Ovary (tissue), 10 donors: ENCODE measurements at places on chromosomes 1 and 21.

DNA sequence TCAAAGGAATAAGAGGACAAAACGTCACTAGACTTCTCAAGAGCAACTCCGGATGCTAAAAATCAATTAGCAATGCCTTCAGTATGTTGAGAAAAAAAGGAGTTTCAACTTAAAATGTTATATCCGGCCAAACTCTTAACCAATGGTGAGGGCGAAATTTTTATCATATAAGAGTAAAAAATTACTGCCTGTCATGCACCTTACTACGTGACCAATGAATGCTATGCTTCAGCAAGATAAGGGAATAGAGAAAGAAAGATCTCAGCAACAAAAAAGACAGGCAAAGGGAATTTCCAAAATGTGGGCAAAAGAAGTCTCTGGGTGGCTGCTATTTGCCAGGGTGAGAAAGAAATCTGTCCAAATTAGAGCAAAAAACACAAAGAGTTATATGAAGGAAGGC, 47.4 kb upstream of the LRRC7 start:
- DNase-seq = no peak

DNA sequence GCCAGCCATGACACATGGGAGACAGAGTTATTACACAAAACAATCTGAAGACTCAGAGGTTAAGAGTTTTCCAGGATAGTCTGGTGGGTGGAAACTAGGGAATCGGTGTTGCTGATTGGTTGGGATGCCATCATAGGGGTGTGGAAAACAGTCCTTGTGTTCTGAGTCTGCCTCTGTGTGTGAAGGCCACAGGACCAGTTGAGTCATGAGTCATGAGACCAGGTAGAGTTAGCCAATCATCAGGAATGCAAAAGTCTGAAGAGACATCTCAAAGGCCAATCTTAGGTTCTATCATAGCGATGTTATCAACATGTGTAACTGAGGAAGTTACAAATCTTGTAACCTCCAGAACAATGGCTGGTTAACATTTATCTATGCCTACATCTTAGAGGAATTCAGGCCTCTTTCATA, 49.7 kb upstream of the NEK7 start:
- DNase-seq = no peak

DNA sequence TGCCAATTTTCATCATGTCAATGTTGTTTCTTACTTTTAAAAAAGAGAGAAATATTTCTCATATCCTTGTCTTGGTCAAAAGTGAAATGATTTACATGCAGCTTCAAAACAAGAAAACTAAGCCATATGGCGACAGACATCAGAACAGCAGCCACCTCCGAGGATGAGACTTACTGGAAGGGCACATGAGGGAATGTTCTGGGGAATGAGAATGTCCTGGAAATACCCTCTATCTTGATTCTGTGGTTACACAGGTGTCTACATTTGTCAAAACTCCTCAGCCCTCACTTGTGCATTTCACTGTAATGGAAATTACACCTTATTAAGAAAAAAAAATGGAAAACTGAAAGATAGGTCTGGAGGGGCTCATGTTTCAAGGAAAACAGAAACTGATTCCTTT, 14.2 kb upstream of the ECE1 start:
- no peak for DNase-seq

GRCh38 chr1:86155807-86156565, 586 bp downstream of the COL24A1 start:
- DNase-seq = peak; percentile 35

DNA sequence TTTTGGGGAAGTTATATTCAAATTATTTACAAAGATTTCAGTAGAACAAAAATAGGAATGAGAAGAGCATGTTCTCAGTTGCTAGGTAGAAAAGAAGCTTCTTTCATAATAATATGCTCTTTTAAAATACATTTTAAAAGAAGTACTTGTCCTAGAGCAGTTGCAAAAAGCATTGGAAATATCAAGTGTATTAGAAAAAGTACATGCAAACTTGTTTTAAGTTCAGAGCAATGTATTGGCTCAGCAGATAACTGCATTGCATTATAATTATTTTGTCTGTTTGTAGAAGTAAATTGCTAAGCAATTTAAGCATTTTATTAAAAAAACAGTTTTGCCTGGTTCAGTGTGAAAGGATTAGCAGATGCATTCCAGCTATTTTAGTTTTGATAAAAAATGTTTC, 806.4 kb downstream of the USP25 start:
- no peak for DNase-seq

- no peak for DNase-seq
These were observed 6.3 kb downstream of the PDZK1IP1 start for GRCh38 chr1:47183308-47184089.

DNA sequence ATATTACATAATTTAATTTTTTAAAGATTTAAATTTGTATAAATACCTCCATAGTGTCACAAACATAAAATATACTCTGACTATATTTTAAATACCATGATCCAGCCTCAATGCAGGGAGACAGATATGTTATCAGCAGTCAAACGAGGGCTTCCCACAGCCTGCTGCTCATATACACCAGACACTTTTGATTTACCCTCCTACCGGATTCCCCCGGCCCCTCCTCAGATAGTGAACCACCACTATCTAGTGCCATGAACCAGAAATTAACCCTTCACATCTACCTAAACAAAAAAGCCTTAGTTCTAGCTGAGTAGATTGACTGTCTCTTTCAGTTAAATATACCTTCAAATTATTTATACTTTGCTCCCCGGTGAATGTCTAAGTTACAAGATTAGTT, 52.4 kb upstream of the C1orf53 start:
- DNase-seq = no peak

DNA sequence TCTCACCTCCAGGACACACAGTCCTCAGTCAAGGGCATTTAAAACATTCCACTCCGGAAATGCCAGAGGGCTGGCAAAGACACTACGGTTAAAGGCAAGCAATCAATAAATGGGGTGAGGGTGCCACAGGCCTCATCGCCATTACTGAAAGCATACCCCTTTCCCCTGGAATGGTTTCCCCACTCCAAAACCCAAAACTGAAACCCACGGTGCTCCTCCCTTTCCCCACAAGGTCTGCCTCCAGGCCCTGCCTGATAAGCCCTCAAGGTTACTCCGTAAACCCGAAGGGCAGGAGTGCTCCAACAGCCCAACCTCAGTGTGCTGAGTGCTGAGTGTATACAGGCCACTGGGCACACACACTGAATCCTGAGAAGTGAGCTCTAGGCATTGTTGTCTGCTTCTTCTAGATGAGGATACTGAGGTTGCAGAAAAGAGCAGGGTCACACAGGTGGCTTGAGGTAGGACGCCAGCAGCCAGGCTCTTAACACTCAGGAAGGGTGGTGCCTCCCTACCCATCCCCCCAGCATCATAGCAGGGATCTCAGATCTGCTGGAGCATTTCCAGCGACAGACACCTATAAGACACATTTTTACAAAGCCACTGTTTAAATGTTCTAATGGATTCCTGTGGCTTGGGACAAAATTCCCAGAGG, 29.0 kb downstream of the SSBP3 start:
- no peak for DNase-seq
